ENCODE measurements at places on chromosomes 13 and 19.

DNA sequence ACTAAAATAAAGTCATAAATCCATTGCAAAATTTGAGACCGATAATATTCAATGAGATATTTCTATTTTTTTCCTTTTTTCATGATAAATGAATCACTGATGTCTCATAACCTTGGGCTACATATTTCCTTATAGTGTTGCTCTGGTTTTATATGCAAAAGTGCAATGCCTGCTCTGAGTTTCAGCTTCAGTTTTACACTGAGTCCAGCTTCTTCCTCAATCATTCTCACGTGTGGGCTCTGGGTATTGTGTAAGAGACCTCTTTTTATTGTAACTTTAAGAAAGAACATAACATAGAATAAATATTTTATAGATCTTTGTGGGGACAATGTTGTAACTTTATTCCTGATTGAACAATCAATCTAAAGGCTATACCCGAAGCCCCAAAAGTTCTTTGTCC, 280.2 kb upstream of the EDNRB start:
- DNase-seq, result no peak

DNA sequence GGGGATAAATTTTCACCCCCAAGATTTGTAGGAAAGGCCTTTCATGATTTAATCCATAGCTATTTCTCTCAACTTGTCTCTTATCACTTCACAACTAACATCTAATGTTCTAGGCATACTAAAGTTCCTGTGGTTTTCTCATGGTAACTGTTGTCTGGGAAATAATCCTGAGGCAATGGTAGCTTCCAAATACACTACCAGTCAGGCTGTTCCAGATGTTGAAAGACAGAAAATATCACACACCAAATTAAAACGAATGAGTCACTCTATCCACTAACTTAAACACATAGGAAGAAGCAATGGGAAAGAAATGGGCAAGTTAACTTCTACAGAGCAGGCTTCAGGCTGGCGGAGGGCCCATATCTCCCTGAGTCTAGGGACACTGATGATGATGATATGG, 77.7 kb upstream of the MYO16 start:
- DNase-seq, result no peak

DNA sequence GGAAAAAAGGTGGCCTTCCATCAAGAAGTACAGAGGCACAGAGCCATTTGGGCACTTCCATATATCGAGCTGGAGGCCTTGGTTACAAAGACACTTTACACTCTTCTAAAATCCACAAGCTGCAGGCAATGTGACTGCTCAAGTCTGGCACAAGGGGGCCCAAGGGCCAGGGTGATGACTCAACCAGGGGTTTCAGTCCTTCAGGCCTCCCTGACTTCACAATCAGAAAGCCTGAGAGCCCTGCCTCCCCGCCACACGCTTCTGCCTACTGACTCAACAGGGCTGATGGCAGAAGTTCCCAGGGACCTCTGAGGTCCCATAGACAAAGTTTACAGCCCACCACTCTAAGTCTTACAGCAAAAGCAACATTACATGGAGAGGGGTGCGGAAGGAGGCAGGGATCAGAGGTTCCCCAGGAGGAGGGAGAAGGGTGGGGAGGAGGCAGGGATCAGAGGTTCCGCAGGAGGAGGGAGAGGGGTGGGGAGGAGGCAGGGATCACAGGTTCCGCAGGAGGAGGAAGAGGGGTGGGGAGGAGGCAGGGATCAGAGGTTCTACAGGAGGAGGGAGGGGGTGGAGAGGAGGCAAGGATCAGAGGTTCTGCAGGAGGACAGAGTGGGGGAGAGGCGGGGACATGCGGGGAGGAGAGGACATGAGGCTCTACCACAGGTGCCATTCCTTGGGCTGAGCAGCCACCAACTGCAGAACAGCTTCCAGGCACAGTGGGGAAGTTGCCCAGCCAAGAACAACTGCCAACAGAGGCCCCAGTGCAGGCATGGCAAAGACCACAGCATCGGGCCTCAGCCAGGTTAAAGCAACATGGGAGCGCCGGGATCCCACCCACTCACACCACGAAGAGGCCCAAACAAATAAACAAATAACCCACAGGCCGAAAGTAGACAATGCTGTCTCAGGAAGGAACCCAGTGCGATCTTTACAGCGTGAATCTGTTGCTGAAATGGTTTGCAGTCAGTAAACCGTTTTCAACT, 52.0 kb downstream of the SLC7A1 start:
- peak; percentile 34 for DNase-seq

GRCh38 chr19:11657307-11657706, 60.0 kb downstream of the ZNF627 start:
- DNase-seq, result no peak

DNA sequence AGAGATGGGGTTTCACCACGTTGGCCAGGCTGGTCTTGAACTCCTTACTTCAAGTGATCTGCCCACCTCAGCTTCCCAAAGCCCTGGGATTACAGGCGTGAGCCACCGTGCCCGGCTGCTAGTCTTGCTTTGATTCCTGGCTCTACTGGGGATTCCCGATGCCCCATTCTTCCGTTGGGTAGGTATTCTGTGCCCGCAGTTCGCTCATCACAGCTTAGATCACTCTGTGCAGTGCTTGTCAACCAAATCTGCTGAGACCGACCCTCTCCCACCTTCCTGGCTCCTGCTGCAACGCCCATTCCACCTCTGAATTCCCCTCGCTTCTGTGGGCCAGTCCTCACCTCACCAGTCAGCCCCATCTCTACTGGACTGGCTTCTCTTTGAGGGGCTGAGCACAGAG, 4.6 kb upstream of the ZNF414 start:
- DNase-seq, result no peak

GRCh38 chr19:6263735-6264444, 15.9 kb downstream of the MLLT1 start:
- DNase-seq, result no peak

GRCh38 chr13:39306639-39307589, 268.7 kb downstream of the NHLRC3 start:
- DNase-seq, result no peak

DNA sequence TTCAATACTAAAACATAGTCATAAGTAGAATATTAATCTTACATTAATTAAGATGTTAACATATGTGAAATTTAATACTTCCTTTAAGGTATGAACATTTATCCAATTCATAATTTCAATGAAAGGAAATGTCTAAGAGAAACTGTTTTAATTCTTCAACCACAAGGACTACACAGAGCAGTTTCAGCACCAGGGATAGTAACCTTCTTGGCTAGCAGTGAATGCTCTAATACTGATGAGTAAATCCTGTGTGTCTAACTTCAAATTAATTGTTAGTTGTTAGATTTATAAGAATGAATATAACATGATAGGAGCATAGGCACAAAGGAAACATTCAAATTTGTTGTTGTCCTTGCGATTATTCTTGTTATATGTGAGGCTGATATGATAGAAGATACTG, 15.6 kb upstream of the NBEA start:
- peak; percentile 71 for DNase-seq

GRCh38 chr19:54871696-54872095, 2.3 kb upstream of the FCAR start:
- no peak for DNase-seq

DNA sequence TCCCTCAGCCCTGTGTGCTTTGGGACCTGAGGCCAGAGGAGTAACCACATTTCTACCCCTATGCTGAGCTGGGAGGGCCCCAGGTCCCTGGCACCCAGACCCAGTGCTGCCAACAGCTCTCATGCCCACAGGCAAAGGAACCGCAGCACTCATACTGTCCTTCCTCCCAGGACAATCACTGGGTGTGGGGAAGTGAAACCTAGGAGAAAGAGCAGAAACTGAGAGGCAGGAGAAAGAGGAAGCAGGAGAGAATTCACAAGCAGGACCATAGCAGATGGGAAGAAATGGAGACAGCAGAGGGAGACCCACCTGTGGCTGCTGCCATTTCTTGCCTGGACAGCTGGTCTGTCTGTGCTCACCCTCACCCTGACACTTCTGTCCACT, 18.9 kb downstream of the CCDC97 start:
- DNase-seq, result no peak

- DNase-seq, result no peak
Observed at GRCh38 chr19:18735324-18735723, 51.8 kb downstream of the CRTC1 start.

GRCh38 chr13:65943024-65943423, 1287.1 kb downstream of the PCDH9 start:
- peak; percentile 44 for DNase-seq

- DNase-seq, result peak; percentile 72
Observed at GRCh38 chr13:19782049-19782726, 557 bp downstream of the PSPC1 start.

- DNase-seq, result peak; percentile 7
Observed at GRCh38 chr19:13208672-13209483, 58.7 kb downstream of the IER2 start.

GRCh38 chr19:10870501-10870954, 825 bp upstream of the CARM1 start:
- no peak for DNase-seq

DNA sequence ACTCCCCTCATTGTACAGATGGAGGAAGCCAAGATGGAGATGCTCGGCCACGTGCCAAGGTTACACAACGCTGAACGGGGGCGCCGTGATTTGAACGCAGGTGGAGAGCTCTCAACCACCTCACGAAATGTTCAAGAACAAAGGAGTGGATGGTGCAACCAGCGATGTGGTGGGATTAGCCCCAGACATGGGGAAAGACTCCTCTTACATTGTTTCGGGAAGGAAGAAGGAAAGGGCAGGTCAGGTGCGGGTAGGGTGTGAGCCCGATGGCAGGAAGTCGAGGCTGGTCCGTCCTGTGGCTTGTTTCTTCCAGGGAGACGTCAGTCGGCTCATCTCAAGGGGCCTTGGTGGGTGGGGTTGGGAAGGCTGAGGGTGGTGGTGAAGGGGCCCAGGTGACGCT, 7.1 kb upstream of the KLK14 start:
- DNase-seq, result no peak

DNA sequence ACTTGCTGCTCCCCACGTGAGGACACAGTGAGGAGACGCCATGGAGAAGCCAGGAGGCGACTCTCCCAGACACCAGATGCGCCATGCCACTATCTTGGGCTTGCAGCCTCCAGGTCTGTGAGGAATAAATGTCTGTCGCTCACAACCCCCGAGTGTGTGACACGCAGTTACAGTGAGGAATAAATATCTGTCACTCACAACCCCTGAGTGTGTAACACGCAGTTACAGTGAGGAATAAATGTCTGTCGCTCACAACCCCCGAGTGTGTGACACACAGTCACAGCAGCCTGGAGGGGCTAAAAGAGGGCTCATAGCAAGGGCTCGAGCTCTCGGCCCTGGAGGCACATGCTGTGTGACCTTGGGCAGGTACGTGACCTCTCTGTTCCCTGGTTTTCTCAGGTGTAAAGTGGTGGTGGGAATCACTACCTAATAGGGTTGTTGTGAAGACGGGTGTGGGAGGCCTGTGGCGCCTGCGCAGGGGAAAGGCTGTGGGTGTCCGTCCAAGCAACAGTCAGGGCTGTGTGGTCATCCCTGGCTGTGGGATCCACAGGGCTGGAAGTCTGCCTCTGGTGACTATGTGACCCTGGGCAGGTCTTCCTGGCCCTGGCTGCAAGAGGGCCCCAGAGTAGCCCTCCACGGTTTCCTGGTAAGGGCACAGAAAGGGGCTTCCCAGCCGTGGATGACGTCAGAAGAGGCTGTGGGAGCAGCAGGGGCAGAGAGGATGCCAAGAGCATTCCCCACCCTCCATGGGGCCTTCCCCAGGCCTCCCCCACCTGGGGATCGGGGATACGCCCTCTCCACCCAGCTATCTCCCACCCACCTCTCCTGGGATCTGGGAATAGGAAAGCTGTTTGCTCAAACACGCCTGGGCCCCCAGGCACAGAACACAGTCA, 77.7 kb downstream of the C1QTNF9 start:
- DNase-seq, result no peak

DNA sequence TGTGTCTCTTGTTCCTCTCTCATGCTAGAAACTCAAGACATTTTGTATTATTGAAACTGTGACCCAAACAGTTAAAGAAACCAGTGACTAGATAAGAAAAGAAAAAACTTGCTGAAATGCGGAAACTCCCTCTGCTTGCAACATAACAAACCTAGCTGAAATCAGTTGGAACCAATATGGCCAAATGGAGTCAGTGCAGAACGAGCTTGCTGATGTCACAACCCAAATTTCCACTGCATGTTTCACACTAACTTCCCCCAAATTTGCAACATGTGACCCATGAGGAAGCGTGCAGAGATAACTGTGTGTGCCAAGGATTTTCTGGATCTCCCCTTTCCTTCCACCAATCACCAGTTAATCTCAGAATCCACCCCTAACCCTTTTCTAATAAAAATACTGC, 208.0 kb downstream of the DLEU7 start:
- DNase-seq, result peak; percentile 34

DNA sequence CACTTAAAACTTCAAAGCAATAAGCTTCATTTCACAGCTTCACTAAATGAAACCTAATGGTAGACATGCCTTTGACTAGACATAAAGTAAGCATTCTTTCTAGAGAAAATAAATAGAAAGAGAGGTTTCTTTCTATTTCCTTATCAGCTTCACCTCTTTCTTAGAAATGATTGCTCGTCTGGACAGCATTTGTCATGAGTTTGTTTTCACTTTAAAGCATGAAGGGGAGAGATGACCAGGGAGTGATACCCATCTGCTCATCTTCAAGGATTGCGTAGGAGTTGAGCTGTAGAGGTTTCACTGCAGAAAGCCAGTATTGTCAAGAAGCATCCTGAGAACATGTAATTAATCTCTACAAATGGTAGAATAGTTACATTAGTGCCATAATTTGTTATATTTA, 61.3 kb downstream of the COL4A2 start:
- no peak for DNase-seq

DNA sequence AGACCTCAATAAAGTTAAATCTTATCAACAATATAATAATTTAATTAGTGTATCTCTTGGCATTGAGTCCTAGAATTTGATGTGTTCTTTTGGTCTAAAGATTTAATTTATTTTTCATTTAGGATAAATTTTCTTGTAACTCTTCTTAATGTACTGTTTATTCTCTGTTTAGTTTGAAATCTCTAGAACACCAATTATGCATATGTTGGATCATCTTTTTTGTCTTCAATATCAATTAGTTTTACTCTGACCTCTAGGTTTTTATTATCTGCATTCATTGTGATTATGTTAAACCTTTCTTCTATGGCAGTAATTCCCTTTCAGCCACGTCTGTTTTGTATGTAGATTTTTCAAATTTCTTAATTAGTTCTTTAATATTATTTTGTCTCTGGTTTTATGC, 93.8 kb upstream of the ARHGEF7 start:
- no peak for DNase-seq

GRCh38 chr13:75761369-75761768, 125.2 kb downstream of the LMO7 start:
- no peak for DNase-seq

DNA sequence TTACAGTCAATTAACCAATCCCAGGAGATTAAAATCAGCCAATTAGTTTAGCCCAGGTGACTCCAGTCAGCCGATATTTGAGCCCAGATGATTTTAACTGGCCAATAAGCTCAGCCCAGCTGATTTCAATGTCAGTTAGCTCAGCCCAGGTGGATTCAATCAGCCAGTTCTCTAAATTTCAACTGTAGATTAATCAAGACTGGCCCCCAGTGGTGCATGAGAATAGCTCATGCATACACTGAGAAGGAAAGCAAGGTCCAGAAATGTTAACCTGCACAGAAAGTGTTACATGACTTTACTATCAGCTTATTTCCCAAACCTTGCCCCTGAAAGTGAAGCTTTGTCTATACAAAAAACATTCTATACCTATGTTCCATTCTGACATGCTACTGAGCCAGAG, 55.4 kb upstream of the ZNF724 start:
- no peak for DNase-seq

- no peak for DNase-seq
Observed at GRCh38 chr19:6616011-6616410, 25.1 kb upstream of the CD70 start.

Data from foreskin fibroblast (primary cell).